ENCODE measurements at places on chromosomes 6 and 20.
A peak's percentile ranks its signal among the peaks of the same experiment; 100 is the strongest.

DNA sequence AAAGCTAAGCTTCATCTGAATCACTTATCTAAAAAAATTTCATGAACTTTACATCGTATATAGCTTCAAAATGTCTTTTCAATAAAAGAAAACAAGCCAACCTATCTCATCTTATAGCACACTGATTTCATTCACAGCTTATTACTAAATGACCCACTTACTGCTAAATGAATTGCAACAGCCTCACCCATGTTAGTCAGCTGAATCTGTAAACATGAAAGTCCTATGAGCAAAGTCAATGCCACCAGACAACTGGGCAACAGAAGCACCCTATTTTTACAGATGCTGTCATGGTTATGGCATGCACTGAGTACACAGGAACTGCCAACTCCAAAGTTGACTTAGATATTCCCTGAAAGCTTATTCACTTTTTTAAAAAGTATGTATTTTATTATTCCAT is 41.2 kb upstream of the DST start:
- no peak for DNase-seq

DNA sequence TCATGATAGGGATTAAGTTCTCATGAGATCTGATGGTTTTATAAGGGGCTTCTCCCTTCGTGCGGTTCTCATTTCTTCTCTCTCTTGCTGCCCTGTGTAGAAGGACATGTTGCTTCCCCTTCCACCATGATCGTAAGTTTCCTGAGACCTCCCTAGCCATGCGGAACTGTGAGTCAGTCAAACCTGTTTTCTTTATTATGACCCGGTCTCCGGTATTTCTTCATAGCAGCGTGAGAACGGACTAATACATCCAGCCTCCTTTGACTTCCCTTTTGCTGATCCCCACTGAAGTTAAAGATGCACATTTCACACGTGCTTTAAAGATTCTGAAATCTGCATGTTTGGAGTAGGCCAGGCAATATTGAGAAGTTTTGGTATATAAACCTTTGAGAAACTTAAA is 543.1 kb downstream of the PRKN start:
- no peak for DNase-seq

DNA sequence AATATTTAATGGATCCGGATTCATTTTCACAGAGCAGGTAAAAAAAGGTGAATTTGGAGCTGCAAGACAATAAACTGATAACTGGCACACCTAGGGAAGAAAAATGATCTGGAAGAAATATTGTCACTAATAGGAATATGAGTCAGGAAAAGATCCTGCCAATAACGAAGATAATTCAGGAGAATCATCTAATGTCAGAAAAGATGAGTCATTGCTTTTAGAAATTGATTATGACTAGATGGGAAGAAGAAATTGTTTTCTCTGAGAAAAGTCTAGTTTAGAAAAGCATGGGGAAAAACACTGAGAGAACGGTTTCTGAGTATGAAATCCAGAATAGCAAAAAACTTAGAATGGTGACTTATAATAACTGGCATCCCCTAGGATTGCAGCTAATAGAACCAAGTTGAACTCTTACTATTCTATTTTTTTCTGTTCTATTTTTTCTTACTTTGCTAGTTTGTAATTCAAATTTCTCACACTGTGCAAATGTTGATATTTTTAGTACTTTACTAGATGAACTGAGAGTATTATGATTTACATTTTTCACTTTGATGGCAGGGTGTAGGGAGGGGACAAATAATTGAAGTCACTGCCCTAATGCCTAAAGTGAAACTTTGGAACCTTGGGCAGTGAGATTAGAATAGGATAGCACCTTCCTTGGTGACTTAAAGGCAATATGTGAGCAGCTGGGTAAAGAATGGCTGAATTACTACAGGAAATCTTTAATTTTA is 38.2 kb upstream of the SUPT3H start:
- no peak for DNase-seq

DNA sequence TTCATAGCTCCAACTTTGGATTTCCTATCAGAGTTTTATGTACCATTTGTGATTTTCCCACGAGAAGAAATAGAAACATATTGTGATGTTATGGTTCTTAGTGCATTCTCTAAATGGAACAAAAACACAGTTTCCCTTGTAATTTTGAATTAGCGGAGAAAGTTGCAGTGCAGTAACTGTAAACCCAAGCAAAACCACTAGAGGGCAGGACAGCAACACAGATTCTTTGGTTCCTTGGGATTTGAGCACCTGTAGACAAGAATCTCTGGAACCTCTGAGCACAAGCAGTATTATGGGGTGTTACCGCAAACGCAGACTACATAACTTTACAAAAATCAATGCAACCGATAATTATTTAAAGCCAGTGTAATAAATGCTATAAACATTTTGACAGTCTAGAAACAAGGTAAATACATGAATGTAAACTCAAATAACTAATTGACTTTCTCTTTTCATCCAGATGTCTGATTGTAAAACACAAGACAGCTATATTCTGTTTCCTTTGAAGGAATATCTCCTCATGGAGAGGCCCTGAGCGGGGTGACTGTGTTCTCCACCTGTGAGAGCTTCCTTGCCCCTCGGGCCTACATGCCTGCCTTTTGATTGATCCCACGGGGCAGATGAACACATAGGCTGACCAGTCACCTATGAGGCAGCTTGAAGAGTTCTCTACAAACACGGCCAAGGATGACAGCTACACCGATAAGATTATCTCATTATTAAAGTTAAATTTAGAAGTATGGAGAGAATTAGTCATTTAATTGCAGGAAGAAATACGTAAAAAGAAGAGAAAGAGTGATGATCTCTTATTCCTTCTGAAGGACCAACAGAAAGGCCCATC is 67.5 kb upstream of the COL21A1 start:
- no peak for DNase-seq

DNA sequence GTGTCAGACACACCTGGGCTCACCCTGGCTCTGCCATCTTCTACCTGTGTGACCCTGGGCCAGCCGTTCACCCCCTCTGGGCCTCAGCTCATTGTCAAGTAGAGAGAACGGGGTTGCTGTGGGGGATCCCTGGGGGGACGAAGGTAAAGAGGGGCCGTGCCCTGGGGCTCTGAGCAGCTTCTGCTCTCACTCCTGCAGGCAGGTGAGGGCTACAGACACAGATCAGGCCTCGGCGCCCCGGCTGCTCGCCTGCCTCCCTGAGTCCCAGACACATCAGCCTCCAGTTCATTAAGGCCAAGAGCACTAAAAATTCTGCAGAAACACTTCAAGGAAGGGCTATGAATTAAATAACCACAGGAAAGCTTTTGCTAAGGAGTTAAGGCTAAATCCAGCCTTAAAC is 394.4 kb downstream of the CDH4 start:
- no peak for DNase-seq

DNA sequence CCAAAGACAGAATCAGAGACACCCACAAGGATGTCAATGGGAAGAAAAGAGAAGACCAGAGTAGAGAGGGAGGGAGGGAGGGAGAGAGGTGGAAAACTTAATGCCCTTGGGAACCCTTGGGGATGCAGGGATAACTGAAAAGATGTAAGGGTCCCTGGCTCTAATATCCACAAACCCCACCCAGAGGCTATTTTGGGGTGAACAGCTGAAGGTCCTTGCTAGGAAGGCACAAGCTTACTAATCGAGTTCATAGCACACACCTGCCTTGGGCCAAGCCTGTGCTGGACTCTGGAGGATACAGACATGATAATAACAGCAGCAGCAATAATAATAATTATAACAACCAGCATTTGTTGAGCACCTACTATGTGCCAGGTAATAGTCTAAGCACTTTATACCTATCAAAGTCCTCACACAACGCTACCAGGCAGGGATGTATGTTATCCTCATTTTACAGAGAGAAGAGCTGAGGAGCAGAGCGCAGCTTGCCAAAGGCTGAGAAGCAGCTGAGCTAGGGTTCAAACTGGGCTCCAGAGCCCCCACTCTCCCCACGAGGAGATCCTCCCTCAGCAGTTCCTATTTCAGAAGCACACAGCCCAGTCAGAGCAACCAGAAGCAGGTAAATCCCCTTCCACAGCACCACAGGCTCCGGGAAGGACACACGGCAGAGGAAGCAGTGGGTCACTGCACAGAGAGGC is 174.2 kb downstream of the ANKRD60 start:
- no peak for DNase-seq

DNA sequence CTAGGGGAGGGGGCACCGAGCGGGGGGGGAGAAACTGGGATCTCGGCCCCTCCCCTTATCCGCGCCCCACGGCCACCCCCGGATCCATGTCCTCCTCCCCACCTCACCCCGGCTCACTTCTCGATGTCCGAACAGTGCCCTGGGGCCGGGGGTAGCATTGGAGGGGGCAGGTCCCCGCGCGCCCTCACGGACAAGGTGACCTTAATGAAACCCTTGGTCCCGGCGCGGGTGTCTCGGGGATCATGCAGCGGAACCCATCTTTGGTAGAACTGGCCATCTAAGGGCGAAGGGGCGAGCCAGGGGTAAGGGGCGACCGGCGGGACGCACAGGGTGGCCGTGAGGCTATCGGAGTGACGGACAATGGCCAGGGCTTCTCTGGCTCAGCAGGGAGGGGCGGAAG is 13.6 kb upstream of the SPAG4 start:
- no peak for DNase-seq

GRCh38 chr6:35351422-35351821 is 9.1 kb downstream of the PPARD start:
- DNase-seq, result no peak

DNA sequence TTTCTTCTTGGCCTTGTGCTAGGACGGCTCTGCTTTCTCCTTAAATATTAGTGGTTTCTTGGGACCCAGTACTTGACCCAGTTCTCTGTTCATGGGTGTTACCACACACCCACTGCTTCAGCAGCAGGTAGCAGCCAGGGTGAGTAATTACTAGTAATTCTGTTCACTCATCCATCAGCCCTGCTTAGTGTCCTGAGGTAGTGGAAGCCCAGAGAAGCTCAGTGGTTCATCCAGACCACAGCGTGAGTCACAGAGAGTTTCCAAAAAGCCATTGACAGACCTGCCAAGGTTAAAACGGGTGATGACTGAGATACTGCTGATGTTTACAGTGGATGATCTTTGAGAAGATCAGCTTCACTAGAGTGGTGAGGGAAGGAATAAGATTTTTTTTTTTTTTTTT is 51.7 kb upstream of the HINT3 start:
- DNase-seq, result peak; percentile 83

- DNase-seq, result no peak
Measured at GRCh38 chr6:131059486-131059885, 3.6 kb downstream of the EPB41L2 start.

GRCh38 chr6:16168858-16169257 is 40.0 kb downstream of the MYLIP start:
- no peak for DNase-seq

GRCh38 chr6:28719275-28719940 is 193.7 kb downstream of the GPX5 start:
- peak; percentile 41 for DNase-seq

DNA sequence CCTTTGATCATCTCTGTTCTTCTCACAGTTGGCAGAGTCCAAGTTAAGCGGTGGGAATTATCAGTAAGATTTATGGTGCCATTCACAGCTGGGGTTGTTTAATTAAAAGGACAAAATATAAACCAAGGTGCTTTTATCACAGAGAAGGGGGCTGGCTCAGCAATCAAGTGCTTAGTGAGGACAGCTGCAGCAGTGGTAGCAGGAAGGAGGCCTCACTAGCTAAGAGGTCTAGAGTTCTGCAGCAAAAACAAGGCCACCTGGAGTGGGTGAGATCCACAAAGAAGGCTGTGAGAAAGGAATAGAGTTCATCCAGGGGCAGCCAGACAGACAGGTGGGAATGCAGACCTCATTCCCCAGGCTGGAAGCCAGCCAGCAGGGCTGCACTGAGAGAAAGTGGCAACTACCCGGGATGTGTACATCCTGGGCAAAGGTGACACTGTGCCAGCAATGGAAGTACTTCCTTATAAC is 37.1 kb downstream of the PIGU start:
- no peak for DNase-seq

DNA sequence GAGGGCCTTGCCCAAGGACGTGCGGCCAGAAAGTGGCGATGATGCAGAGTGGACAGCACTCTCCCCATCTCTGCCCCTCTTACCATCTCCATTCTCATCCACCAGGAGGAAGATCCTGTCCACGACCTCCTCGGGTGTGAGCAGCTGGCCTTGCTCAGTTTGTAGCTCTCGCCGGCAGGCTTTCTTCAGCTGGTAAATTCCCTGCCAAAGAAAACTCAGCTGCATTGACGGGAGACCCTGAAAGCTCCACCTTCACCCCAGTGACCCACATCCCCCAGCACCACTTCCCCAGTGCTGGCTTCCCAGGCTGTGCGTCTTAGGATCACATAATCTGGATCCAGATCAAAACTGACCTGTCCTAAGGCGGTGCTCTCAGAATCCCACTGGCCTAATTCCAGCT is 9.2 kb downstream of the GUCA1B start:
- DNase-seq, result no peak

- DNase-seq, result peak; percentile 14
Measured at GRCh38 chr6:106608080-106608668, 21.1 kb downstream of the RTN4IP1 start.

DNA sequence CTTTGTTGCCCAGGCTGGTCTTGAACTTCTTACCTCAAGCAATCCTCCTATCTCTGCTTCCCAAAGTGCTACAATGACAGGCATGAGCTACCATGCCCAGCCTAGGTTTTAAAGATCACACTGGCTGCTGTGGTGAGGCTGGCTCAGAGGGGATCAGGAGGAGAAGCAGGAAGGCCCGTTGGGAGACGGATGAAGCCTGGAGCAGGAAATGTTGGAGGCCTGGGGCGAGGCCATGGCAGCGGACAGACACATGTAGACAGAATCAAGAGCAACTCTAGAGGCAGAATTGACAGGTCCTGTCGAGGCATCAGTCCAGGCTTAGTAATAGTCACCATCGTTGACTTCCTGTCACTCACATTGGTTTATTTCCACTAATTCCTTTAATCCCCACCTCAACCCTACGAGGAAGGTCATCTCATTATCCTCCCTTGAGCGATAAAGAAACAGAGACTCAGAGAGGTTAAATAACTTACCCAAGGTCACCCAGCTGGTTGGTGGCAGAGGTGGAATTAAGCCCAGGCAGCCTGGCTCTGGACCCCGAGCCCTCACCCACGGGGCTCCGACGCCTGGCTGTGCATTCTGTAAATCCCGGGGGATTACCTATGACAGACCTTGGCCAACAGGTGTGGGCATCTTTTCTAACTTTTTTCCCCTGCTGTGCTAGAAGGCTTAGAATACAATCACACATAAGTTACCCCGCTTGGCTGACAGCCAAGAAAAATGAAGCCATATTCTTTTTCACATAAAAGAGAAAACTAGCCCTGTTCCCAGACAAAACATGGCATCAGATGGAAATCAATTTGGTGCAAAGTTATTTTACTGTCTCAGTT is 113.4 kb downstream of the EYA2 start:
- DNase-seq, result no peak

GRCh38 chr20:34768096-34768495 is 57.4 kb downstream of the NCOA6 start:
- no peak for DNase-seq

- DNase-seq, result no peak
Measured at GRCh38 chr6:149264629-149265028, 52.9 kb upstream of the TAB2 start.
